ENCODE measurements at places on chromosomes 3 and 15.

DNA sequence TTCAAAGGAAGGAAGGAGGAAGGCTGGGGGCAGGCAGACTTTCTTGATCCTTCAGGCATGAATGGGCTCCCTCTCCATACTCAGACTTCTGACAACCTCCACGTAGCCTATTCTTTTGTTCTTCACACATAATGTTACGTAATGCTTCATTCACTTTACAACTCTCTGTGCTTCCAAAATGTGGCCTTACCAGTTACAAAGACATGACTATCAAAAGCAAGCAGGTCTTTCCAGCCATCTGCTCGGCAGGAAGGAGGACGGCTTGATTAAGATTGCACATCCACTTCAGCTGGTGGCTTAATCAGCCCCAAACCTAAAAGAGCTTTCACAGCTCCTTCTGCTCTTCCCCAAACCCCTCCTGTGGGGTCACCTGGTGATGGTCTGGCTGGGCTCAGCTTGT lies 263.2 kb downstream of the XXYLT1 start:
- DNase-seq: no peak

DNA sequence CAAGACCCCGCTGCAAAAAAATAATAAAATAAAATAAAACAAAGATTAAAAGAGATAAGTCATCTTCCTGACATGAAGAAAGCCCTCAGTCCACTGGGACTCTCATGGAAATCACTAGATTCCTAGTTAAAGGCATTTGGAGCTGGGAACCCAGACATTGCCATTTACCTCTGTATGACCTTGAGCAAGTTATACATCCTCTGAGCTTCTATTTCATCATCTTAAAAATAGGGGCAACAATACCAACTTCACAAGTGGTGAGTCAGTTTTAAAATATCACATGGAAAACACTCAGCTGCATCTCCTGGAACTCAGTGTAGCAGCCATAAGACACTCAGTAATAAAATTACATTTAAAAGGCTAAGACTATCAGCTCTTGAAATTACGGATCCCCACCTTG lies 334.8 kb downstream of the ERC2 start:
- peak; percentile 5 for DNase-seq

DNA sequence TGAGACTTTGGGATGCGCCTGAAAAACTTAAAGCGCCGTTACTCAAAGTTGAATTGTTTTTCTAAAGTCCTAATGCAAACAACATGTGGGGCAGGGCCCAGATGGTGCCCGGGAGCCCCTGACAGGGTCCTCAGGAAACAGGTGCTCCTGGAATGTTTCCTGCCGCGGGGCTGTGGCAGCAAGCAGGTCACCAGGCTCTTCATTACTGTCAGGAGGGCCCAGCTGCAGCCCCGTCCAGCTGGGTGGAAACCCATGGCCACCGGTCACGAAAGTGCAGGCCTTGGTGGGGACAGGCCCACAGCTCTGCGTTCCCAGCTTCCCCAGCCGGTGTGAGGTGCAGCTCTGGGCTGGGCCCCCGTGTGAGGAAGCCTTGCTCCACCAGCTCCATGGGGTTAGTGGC lies 63.9 kb upstream of the GATA2 start:
- DNase-seq: no peak

GRCh38 chr15:51205050-51205975 lies 110.6 kb upstream of the TNFAIP8L3 start:
- no peak for DNase-seq

DNA sequence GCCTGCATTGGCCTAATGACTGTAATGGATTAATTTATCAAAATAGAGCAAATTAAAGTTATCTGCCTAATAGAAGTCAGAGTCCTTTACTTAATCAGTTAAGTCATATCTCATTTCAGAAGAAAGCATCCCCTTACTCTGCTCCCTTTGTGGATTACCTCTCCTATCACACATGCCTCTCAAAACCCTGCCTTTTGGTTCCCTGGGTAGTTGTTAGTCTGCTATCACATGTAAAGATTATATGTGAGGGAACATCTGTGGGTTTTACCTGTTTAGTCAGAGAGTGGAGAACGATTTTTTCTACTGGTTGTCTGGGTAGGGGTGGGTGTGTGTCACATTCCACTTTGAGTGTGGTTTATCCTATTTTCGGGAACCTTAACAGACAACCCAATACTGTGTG lies 16.4 kb downstream of the UBE2E2 start:
- DNase-seq: no peak

DNA sequence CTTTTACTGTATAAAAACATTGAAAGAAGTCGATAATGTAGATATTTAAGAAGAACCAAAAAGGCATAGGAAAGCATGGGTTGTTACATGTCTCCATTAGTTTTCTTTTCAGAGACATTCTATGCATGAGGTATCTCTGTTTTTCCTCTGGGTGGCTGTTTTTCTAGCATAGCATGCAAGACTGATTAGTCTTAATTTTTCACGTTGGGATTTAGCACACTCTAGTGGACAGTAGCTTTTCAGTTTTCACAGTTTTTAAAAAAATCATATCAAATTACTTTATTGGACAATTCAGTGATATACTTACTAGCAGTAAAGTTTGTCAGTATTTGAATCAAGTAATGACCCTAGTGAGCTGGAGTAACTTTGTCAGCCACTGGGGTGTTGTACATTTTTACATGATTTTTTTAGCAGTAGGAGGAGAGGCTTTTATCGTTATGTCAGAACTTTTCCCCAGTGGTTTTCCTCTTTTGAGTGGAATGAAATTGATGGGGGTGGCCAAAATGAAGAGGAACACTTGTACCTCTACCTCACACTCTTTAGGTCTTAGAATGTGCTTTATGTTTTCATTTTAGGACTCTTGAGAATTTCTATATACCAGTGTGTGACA lies 57.2 kb downstream of the SEC22A start:
- DNase-seq: peak; percentile 66

DNA sequence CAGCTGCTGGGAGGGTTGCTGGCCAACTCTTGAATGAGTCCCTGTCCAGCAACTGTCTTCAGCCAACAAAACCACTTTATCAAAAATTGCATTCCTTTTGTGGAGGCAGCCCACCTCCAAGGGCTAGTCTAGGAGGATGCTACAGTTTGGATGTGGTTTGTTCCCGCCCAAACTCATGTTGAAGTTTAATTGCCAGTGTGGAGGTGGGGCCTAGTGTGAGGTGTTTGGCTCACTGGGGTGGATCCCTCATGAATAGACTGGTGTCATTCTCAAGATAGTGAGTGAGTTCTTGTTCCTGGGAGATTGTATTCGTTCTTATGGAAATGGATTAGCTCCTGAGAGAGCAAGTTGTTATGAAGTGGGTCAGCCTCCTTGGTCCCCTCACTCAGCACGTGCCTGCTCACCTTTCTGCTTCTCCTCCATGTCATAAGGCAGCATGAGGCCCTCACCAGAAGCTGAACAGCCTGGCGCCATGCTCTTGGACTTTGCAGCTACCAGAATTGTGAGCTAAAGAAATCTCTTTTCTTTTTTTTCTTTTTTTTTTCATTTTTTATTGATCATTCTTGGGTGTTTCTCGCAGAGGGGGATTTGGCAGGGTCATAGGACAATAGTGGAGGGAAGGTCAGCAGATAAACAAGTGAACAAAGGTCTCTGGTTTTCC lies 4.2 kb upstream of the RFC4 start:
- DNase-seq: no peak

- no peak for DNase-seq
These were observed 317 bp upstream of the MESP2 start for GRCh38 chr15:89775815-89776214.

DNA sequence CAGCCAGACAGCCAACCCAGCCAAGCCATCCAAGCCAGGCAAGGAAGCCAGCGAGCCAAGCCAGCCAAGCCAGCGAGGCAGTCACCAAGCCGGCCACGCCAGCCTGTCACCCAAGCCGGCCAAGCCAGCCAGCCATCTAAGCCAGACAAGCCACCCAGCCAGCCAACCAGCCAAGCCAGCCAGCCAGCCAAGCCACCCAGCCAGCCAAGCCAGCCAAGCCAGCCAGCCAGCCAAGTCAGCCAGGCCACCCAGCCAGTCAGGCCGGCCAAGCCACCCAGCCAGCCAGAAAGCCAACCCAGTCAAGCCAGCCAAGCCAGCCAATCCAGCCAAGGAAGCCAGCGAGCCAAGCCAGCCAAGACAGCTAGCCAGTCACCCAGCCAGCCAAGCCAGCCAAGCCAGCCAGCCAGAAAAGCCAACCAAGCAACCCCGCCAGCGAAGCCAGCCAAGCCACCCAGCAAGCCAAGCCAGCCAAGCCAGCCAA lies 201.2 kb downstream of the GOLGA6L6 start:
- DNase-seq: no peak

DNA sequence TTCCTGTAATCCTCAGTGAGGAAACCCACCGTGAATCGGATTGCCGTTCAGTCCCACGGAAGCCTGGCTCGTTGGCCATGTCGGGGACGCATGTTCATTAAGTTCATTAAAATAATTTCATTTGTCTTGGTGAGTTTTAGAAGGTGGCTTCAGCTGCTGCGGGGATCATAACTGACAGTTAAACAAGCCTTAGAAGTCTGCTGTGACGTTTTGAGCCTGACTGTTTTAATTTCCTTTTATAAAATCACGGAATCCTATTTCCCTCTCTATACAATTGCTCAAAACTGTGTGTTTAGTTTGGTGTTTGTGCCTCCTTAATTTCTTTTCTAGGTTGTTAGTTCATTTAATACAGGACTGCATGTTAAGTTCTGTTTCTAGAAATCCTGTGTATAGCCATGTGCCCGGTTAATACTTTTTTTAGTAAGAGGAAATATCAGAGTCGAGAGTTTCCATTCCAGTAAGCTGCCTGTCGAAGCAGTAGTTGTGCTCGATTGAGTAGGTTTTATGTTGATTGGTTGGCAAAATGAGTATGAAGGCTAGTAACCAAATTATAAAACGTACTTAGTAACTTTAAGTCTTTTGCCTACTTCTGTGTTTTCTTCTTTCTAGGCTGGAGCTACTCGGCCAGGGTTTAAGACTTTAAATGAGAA lies 705 bp downstream of the NIPA2 start:
- peak; percentile 3 for DNase-seq

DNA sequence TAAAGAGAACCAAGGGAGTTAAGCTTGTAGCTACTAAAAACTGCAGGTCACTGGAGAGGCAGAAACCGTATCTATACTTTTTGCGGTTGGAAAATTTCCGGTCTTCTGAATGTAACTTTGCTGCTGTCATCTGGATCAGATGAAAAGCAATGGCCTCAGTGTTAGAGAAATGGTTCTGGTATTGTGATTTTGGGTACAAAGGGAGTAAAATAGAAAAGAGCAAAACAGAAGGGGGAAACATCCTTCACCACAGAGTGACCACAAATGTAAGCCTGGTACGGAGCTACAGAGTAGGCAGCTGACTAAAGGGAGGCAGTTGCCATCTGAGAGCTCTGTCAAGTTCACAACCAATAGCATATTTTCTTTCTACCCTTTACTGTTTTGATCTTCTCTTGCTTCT lies 5.6 kb downstream of the CD96 start:
- DNase-seq: no peak

DNA sequence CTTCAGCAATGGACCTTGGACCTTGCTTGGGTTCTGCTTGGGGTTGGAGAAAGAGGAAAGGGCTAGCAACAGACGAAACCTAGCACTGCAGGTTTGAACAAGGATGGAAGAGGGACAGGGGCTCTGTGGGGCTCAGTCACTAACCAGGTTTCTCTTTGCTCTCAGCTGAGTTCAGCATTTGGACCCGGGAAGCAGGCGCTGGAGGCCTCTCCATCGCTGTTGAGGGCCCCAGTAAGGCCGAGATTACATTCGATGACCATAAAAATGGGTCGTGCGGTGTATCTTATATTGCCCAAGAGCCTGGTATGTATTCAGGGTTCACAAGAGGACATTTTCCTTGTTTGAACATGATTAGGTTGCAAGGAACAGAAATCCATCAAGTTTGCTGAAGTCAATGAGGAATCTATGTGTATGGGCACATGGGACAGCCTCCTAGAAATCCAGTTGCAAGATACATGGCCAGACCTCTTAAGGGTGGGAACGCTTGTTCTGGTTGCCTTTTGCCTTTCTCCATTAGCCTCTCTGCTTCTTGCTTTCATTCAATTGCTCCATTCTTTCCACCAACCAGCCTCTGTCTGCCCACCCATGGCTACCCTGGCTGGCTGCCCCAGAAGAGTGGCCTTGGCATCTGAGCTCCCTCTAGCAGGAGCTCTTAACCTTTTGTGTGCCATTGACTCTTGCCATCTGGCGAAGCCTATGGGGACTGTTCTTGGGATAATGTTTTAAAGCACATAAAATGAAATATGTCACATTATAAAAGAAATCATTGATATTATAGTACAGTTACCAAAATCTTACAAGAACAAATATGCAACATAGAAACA lies 55.9 kb downstream of the DNASE1L3 start:
- no peak for DNase-seq

DNA sequence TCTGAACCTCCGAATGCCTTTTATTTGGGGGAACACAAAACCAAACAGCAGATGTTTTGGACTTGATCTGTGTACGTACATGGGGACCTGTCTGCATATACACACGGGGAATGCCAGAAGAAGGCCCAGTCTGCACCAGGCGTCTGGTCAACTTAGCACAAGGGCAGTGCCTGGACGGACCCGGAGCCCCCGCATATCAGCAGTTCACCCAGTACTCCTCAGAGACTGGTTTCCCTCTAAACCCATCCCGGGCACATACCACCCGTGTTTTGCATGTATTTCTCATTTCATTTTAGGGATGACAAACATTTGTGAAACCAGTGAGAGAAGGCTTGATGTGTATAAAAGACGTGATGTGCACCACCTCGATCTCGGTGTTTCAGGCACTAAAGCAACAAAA lies 49.7 kb downstream of the KLHL25 start:
- no peak for DNase-seq

DNA sequence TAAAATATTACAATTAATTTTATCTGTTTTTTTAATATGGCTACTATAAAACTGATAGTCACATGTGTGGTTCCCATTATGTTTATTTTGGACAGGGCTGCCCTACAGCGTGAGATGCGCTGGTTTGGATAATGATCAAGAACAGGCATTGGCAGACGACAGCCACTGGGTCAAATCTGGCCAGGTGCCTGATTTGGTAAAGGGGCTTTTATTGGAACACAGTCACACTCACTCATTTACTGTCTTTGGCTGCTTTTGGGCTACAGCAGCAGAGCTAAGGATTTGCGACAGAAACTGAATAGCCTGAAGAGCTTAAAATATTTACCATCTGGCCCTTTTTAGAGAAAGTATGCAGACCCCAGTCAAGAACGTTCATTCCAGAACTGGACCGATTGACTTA lies 724.2 kb upstream of the CFAP20DC start:
- no peak for DNase-seq

- DNase-seq: no peak
These were observed 210.8 kb upstream of the SEMA6D start for GRCh38 chr15:47506329-47507100.

DNA sequence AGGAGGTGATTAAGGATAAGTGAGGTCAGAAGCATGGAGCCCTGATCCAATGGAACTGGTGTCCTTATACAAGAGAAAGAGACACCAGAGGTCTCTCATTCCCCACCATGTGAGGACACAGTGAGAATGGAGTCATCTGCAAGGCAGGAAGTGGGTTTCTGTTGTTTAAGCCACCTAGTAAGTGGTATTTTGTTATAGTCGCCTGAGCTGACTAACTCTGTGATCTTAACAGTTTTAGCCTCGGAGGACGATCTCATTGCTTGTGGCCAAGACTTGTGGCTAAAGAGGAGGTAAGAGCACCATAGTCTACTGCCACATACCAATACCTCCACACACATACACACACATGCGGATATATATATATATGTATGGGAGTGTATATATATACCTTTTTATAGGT lies 73.8 kb downstream of the MCTP2 start:
- no peak for DNase-seq
